Stomach (tissue), 19 donors: ENCODE measurements at places on chromosomes 1 and 21. TPM values are rescaled to one million over a fixed set of nuclear protein-coding genes. Genes with fewer than 3 reads are reported as not detected.

DNA sequence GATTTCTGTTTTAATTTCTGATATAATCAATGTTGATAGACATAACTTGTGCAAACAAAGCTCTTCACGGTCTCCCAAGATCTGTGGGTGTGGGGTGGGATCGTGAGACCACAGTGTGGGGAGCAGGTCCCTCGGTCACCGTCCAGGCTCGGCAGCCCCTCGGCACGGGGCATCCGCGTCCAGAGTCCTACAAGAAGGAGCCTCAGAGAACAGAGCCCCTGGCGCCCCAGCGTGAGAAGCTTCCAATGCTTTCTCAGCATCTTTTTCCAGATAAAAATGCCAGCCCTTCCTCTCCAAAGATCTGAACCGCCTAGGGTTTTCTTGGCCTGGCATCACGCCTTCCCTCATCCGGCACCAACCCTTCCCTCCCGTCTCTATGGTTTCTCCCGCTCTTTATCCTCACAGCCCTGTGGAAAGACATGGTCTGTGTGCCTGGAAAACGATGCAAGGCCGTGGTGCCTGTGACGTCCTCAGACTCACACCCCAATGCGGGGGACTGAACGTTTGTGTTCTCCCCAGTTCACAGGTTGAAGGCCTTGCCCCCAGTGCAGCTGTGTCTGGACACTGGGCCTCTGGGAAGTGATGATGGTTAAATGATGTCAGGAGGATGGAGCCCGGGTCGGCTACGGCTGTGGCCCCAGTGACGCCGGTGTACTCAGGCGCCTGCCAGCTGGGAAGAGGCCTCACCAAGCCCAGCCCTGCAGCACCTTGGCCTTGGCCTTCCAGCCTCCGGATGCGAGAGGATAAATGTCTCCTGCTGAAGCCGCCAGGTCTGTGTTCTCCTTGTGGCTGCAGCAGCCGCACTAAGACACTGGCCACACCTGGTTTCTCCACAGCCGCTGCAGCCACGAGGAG, 45.9 kb upstream of the COL6A2 start:
- peak; percentile 6 for DNase-seq

- no peak for DNase-seq
These were observed 234.4 kb downstream of the RERE start for GRCh38 chr1:8583031-8583430.

DNA sequence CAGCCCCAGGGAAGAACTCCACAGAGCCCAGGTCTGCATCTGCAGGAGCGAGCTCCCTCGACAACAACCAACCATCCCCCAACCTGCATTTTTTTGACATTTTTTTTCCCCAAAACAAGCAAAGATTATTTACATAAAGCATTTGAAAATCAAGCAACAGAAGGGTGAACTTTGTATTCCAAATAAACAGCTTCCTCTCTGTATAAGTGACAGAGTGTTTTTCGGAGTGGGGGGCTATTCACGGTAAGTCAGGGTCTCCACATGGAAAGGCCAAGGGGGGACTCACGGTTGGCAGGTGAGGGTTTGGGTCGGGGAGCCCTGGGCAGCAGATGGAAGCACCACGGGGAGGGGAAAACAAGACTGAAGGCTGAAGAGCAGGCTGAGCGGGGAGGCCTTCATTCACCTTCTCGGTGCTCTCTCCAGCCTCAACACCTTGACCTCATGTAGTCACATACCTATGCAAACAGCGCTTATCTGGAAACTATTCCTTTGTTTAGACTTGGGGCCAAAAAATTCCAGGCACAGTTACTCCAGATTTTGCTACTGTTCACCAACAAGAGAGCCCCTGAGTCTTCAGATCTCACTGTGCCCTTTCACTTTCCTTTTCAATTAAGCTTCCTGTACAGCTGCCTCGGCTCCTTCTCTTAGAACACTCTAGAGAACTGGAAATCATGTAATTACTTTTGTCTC, 27.6 kb downstream of the C2CD2 start:
- peak; percentile 44 for DNase-seq

GRCh38 chr1:174135211-174135610, 24.1 kb upstream of the RABGAP1L start:
- DNase-seq, result no peak

DNA sequence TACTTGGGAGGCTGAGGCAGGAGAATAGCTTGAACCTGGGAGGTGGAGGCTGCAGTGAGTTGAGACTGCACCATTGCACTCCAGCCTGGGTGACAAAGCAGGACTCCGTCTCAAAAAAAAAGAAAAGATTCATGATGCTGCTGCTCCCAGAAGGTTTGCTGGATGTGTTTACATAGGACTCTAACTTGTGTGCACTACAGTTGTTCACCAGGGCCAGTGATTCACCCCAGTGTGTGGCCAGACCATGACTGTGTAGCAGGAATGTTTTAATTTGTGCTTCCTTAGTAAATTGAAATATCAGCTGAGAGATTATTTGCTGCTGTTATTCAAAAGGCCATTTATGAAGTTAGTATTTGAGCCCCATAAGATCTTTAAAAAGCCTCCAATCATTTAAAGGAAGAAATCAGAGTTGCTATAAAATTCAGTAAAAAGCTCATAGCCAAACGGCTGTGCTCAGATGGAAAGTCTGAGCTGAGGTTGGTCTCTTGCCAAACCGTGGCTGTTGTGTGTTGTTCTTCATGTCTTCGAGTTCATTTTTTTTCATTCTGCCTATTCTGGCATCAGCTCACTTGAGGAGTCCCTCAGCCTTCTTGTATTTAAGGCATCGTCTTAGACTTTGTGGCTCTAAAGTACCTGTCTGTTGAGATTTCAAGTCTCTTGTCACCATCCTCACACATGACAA, 18.1 kb upstream of the PGD start:
- DNase-seq, result no peak

DNA sequence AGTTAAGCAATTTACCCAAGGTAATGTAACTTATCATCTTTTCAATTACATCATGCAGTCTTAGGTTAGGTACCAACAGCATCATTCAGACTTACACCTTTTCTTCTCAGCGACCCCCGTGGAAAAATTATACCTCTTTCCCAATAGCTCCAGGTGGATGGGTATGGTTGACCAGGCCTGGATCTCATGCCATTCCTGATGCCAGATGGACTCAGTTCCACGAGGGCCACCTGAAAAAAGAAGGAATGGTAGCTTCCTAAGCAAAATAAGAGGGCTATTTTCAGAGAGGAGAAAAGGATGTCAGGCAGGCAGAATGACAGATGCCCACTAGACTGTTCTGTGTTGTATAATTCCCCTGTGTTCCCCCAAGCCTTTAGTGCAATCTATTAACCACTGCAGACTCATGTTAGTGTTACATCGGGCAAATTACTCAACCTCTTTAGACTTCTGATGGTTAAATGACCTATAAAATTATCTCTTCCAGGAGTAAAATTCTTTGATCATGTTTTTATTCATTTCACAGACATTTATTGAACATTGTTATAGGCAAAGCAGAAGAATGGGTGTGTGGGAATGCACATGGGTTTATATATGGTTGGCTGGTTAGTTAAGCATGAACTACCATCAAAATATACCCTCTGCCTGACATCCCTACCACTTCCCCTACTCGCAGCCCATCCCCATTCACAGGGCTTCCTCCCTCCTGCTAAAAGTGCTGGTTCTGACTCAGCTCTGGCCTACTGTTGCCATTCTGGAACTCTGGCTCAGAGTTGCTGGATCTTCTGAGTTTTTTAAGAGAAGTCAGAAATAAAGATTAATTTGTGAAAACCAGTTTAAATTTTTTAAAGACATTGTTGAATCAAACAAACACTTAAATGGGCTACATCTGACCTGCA, 10.6 kb upstream of the MYSM1 start:
- no peak for DNase-seq

DNA sequence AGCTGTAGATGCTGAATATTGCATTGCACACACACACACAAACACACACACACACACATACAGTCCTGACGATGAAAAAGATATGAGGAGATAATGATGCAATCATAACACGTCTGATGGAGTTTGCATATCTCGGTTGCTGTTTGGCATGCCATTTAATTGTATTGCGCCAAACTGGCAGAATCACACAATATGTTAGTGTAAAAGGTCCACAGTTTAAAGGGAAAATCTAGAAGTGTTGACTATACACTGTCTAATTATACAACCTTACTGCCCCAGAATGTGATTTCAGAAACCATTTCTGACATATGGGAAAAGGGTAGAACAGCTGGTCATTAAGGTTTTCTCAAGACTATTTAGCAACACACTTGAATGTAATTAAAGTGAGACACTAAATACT, 123.7 kb upstream of the PROX1 start:
- no peak for DNase-seq

DNA sequence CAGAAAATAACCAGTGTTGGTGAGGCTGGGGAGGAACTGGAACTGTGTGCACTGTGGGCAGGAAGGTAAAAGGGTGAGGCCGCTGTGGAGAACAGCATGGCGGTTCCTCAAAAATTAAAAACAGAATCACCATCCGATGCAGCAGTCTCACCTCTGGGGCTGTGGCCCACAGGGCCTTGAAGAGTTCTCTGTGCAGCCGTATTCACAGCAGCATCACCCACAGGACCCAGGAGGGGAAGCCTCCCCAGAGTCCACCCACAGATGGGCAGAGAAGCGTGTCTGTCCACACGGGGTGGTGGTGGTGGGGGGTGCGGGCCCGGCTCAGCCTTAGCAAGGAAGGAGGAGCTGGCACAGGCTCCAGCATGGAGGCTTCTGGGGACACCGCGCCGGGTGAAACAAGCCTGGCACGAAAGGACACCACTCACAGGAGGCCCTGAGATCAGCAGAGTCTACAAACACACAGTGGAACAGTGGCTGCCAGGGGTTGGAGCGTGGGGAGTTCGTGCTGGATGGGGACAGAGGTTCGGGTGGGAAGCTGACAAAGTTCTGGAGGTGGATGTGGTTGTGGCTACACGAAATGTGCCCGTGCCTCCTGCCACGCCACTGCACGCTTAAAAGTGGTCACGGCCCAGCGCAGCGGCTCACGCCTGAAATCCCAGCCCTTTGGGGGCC, 11.5 kb downstream of the MORN1 start:
- DNase-seq, result no peak

KCNT2 gene
- 3.1 TPM for total RNA-seq

CACNA1S gene
- not detected for total RNA-seq

CELA2B gene
- total RNA-seq, result not detected

SH3D21 gene
- total RNA-seq, result 7.1 TPM

OR2T2 gene
- total RNA-seq, result not detected

CYP2J2 gene
- total RNA-seq, result 13.6 TPM
